Transverse colon (tissue), 4 donors: ENCODE measurements at places on chromosomes 12 and 14.

DNA sequence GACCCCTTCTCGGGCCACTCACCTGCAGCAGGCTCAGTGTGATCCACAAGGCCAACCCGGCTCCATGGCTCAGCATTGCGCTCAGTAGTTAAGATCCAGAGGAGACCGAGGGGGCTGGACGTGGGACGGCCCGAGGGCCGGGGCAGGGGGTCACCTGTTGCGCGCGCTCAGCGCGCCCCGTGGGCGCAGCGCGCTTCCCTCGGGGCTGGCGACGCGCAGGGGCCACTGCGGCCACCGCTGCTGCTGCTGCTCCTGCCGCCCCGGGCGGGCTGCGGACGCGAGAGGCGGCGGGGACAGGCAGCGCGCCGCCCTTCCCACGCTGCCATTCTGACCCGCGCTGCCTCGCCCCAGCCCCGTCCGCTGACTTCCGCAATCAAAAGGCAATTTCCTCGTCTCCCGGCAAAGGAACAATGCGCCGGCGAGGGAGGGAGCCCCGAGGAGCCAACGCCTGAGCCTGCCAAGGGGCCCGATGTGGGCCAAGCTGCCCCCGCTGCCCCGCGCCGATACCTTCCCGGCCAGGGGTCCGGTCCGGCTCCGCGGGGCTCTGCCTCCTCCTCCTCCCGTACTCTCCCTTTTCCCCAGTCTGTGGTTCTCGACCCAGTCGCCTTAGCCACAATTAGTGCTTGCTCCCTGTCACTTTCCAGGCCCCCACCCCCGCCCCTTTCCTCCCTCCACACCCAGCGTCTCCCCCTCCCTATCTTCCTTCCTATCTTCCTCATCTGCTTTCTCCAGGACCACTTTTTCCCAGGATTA lies 27.3 kb downstream of the PTPRB start:
- peak; percentile 74 for DNase-seq

- DNase-seq, result no peak
Measured at GRCh38 chr12:124289634-124290600, 5.0 kb upstream of the RFLNA start.

GRCh38 chr14:106228541-106229158 lies 702.3 kb downstream of the TMEM121 start:
- DNase-seq, result no peak

GRCh38 chr12:52210186-52210924 lies 18.5 kb upstream of the KRT80 start:
- DNase-seq, result no peak

DNA sequence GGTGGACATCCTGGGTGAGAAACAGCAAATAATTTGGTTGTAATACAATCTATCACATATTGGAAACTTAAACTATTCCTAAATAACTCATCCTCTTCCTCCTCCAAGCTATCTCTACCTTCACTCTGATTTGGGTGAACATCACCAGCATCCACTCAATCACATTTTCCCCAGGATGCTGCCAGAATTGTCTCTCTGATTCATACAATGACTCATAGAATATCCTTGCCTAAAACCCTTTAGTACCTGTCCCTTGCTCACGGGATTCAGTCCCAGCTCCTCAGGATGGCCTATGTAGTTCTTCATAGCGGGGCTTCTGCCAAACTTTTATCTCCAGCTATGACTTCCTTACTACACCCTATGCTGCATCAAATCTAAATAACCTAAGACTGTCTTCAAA lies 146.8 kb downstream of the EMP1 start:
- no peak for DNase-seq

GRCh38 chr14:32939254-32940065 lies 781 bp downstream of the NPAS3 start:
- peak; percentile 70 for DNase-seq

DNA sequence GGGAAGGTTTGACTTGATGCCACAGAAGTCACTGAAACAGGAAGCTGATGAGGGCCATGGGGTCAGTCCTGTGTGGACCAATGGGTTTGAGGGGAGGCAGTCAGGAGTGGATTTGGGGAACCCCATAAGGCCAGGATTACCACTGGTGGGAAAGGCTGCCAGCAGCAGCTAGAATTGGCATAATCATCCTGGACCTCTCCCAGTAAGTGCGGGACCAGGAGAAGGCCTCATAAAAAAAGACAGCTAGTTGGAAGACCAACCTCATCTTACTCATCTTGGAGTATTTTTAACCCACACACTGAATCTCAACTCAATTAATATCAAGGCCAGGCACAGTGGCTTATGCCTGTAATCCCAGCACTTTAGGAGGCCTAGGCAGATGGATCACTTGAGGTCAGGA lies 22.7 kb downstream of the TBX3 start:
- no peak for DNase-seq

DNA sequence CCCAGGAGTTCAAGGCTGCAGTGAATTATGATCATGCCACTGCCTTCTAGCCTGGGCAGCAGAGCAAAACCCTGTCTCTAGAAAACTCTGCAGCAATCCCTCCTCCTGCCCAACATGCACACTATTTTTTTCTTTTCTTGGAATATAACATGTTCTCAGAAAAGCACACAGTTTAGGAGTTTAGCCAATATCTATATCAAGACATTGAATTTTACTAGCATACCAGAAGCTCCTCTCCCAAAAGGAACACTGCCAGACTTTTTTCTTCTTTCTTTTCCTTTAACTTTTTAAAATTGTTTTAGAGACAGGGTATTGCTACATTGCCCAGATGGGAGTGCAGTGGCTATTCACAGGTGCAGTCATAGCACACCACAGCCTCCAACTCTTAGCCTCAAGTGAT lies 107.1 kb upstream of the AEBP2 start:
- no peak for DNase-seq

DNA sequence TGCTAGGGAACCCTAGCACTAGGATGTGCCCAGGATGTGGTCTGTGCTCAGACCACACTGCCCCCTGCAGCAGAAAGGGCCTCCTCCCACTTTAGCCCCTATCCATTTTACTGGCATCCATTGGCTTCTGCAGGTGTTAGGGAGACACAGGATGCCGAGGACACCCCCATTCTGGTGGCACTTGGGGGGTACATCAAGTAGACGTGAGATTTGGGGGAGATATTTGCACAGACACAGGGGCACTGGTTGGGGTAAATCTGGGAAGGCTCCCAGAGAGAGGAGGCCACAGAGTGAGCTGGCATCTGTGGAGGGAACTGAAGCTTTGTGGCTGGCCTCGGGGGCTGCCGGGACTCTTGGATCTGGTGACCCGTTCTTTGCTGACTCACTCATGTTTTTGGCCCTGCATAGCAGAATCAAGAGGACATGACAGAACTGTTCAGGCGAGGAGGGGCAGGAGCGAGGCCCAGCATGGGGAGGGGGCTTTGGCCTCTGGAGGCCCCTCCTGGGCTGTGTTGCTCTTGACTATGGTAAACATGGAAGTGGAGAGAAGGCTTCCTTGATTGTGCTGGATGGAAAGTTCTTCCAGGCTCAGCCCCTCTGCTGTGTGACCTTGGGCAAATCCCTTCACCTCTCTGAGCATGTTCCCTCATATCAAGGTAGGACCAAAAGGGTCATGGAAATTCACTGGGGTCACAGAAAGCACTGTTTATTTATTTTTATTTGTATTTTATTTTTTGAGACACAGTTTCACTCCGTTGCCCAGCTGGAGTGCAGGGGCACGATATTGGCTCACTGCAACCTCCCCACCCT lies 1.8 kb downstream of the PLBD2 start:
- no peak for DNase-seq

GRCh38 chr12:90404071-90404470 lies 550.9 kb downstream of the CCER1 start:
- no peak for DNase-seq

GRCh38 chr14:83825843-83826242 lies 1704.1 kb upstream of the FLRT2 start:
- no peak for DNase-seq

GRCh38 chr12:115859231-115859630 lies 418.3 kb downstream of the MED13L start:
- no peak for DNase-seq

DNA sequence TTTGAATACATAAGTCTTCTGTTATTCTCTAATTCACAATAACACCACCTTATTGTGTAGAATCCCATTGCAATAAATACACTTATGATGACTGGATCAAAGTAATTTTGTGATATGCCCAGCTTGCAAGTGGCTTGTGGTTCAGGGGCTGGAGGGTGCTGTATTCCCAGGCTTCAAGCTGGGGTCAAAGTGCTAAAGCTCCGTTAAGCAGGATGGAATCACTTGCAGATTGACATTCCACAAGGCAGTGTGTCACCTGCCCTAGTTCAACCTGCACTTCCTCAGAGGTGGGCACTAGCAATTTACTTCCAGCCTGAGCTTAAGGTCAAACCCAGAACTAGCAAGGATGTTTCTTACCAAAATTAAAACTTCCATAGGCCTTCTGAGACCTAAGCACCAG lies 166.6 kb downstream of the SSPN start:
- no peak for DNase-seq

DNA sequence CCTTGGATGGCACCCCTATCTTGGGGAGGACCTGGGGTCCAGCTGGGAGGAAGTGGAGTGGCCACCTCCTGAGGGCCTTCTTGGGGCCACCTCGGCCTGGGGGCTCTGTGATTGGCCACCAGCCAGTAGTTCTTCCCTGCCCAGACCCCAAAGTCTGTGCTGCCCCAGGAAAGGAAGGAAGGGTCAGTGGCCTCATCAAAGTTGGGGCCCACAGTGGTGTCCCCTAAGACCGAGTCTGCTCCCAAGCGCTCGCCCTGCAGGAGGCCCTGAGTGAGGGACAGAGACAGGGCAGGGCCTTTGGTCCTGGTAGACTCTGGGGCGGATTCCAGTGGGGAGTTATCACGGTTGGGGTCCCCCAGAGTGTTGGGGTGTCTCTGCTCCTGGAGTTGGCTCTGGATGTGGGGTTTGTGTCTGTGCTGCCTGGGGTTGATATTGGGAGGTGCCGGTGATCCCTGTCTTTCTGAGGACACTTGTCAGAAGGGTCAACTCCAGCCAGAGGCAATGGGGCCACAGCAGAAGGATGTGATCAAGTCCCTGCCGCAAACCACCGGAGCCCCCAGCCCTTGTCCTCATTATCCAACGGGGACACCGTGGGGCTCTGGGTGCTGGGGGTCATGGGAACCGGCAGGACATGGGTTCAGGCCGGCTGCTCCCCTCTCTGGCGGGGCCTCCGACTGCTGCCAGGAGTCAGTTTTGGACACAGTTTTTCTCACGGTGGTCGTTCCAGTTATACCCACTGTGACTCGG lies 364.3 kb downstream of the TMEM121 start:
- peak; percentile 5 for DNase-seq
